Activated CD8-positive, alpha-beta T cell treated with anti-CD3 and anti-CD28 coated beads, Interleukin-2, amount 10 ng/mL, durations not matched to agents 7 days and 5 days (primary cell): ENCODE measurements at places on chromosomes 7 and 10.

- peaks cover 10% of the 10 kb centered on the region for H3K4me1 ChIP-seq
- peaks cover 3% of the 10 kb centered on the region for H3K27me3 ChIP-seq
- no peak overlapping the region for H3K4me3 ChIP-seq
- H3K36me3 ChIP-seq = peaks cover 4% of the 10 kb centered on the region
Measured at GRCh38 chr10:119602241-119603095, 5.7 kb upstream of the TIAL1 start.

- DNase-seq = no peak
- peaks cover 72% of the 10 kb centered on the region for H3K36me3 ChIP-seq
- no peaks in the 10 kb centered on the region for H3K27me3 ChIP-seq
- H3K4me3 ChIP-seq = no peak overlapping the region
Measured at GRCh38 chr7:148835854-148836253, 48.2 kb downstream of the EZH2 start.

DNA sequence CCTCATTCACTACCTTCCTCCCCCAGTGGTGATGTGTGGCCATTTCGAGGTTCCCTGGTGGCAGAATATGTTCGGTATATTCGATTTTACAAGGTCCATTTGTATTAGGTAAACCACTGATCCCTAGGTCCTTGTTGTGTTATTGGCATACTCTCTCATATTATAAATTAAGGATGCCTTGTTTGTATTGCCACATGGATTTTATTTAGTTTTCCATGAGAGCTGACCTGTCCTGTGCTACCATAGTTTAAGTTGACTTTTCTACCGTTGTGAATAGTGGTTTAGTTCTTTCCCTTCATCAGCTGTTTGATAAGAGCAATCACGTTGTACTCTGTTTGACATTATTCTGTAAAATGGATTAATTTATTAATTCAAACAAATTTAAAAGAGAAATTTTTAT is 29.4 kb downstream of the ZNRF2 start:
- peaks cover 16% of the 10 kb centered on the region for H3K4me1 ChIP-seq
- no peak for DNase-seq
- peaks cover 2% of the 10 kb centered on the region for H3K36me3 ChIP-seq
- no peak overlapping the region for H3K4me3 ChIP-seq
- H3K27ac ChIP-seq = no peak overlapping the region
- H3K27me3 ChIP-seq = no peaks in the 10 kb centered on the region

- no peak overlapping the region for H3K27ac ChIP-seq
- H3K4me3 ChIP-seq = no peak overlapping the region
- H3K27me3 ChIP-seq = no peaks in the 10 kb centered on the region
- no peak for DNase-seq
- H3K36me3 ChIP-seq = no peaks in the 10 kb centered on the region
Measured at GRCh38 chr7:84009051-84009450, 185.5 kb downstream of the SEMA3A start.

DNA sequence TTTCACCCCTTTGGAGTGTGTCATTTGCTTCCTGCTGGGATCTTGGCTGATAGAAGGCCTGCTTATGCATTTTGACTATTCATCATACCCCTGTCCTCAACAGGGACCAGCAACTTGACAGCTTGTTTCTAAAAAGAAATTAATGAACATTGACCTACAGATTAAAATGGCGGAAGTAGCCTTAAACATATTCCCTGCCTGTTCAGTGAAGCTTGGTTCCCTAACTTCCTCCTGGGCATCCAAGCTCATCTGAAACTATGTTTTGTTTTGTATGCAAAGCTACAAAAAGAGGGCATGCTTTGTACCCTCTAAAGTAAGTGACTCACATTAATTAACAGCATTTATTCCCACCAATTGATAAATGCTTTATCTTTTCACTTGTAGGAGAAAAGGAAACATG is 26.8 kb upstream of the CDK14 start:
- no peak overlapping the region for H3K4me3 ChIP-seq
- no peak for DNase-seq
- H3K36me3 ChIP-seq = no peaks in the 10 kb centered on the region

- H3K4me1 ChIP-seq = no peaks in the 10 kb centered on the region
- DNase-seq = no peak
- peaks cover 5% of the 10 kb centered on the region for H3K27me3 ChIP-seq
Measured at GRCh38 chr7:107838024-107838601, 35.1 kb upstream of the SLC26A3 start.

- no peak for DNase-seq
- no peaks in the 10 kb centered on the region for H3K27me3 ChIP-seq
Measured at GRCh38 chr7:13217768-13218167, 530.3 kb downstream of the ARL4A start.

GRCh38 chr10:7511612-7512011 is 100.8 kb upstream of the SFMBT2 start:
- H3K36me3 ChIP-seq = peaks cover 49% of the 10 kb centered on the region
- no peak for DNase-seq
- H3K4me1 ChIP-seq = peaks cover 83% of the 10 kb centered on the region
- no peak overlapping the region for H3K4me3 ChIP-seq
- no peaks in the 10 kb centered on the region for H3K27me3 ChIP-seq

DNA sequence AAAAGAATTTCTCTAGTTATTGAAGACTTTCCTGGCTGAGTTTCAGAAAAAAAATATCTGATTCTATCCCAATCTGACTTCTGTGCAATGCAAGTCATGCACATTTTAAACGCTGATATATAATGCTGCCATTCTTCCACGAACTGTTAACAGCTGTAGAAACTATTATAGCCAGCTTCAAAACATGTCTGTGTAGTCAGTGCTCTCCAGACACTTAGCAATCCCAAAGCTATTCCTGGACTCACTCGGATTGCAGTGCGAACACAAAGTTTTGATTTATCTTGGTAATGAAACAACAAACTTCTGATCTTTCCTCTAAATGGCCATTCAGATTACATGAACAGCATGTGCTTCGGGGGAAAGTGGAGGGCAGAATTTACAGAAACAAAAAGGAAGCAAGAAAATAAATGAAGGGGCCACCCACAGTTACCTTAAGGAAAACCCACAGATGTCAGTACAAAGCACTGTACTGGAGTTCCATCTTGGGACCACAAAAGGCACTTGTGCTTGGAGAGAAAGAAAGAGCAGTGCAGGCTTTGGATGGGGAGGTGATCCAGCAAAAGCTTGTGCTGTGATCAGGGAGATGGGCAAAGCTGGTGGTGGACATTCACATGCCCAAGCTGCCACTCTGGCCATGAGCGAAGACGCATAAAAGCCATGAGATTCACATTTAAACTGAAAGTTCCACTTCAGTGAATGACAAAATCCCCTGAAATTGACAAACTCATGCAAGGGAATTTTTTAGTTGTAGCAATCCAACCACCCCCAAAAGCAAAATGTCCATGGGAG is 32.1 kb upstream of the ADO start:
- H3K36me3 ChIP-seq = no peaks in the 10 kb centered on the region
- H3K27me3 ChIP-seq = peaks cover 12% of the 10 kb centered on the region
- no peak overlapping the region for H3K27ac ChIP-seq
- H3K4me1 ChIP-seq = peaks cover 15% of the 10 kb centered on the region
- H3K4me3 ChIP-seq = no peak overlapping the region
- no peak for DNase-seq

DNA sequence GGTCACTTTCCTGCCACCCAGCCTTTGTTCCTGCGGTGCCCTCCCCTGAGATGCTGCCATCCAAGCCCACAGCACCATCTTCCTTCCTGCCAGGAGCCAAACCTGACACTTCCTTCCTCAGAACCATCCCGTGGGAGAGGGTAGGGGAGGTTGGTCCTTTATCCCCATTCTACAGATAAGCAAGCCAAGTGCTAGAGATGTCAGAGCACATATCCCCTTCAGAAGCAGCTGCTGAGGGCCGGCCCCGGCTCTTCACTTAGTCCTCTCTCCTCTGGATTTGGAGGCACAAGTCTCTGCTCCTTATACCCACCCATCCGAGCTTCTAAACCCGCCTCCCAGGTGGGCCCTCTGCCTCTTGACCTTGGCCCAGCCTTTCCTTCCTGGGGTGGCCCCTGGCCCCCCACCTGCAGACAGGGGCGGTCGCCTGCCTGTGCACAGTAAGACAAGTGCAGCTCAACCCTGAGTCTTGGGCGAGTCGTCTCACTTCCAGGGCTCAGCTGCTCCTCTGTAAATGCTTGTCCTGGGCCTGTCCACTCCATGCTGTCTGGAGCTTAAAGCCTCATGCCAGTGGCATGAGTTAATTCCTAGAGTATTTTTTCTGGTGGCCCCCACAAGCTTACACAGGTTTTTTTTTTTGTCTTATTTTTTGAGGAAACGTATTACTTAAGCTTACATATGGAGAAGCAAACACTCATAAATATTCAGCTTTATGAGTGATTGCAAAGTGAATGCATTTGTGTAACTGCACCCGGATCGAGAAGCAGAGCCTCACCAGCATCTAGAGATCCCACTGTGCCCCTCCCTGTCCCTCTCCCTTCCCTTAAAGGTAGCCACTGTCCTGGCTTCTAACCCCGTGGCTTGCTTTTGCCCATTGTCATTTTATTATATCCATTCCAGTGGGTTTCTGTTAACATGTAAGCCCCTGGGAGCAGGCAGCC is 125.1 kb downstream of the CDH23 start:
- DNase-seq = no peak
- peaks cover 8% of the 10 kb centered on the region for H3K27me3 ChIP-seq
- no peak overlapping the region for H3K4me3 ChIP-seq
- no peak overlapping the region for H3K27ac ChIP-seq
- H3K4me1 ChIP-seq = no peaks in the 10 kb centered on the region

GRCh38 chr10:123571978-123572377 is 94.2 kb upstream of the GPR26 start:
- H3K4me1 ChIP-seq = no peaks in the 10 kb centered on the region
- no peaks in the 10 kb centered on the region for H3K27me3 ChIP-seq
- no peak for DNase-seq
- H3K27ac ChIP-seq = no peak overlapping the region
- no peaks in the 10 kb centered on the region for H3K36me3 ChIP-seq
- no peak overlapping the region for H3K4me3 ChIP-seq

DNA sequence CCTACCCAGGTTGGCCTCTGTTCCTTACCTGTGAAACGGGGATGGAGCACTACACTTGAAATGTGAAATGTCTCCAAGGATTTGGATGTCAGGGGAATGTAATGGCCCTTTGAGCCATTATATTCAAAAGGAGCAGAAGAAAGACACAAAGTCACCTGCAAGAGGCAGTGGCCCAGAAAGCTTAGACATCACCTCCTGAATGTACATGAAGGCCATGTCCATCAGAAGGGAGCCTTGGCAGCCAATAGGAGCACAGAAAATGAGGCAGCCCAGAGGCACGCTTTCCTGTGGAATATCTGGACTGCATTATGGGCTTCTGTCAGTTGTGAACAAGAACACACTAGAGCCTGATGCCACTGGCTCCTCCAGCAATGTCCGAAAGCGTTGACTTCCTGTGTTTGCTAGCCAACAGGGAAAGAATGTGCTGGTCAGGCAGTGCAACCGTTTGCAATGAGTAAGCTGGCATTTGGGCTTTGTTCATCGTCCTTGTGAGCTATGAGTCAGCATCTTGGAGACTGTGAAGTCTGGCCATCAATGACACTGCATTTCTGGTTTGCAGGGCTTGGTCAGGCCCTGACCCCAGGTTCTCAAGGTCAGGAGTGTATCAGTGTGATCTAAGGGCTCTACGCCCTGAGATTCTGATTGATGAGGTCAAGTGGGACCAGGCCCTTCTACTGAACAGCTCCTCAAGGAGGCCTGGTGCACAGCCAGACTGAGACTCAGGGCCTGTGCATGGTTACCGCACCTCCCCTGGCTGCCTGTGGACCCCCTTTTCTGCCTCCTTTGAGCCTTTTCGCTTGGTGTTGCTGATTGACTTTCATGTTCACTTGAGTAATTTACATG is 222.4 kb downstream of the RPS24 start:
- H3K27me3 ChIP-seq = peaks cover 22% of the 10 kb centered on the region
- no peak overlapping the region for H3K27ac ChIP-seq
- H3K4me3 ChIP-seq = no peak overlapping the region
- peaks cover 4% of the 10 kb centered on the region for H3K4me1 ChIP-seq

DNA sequence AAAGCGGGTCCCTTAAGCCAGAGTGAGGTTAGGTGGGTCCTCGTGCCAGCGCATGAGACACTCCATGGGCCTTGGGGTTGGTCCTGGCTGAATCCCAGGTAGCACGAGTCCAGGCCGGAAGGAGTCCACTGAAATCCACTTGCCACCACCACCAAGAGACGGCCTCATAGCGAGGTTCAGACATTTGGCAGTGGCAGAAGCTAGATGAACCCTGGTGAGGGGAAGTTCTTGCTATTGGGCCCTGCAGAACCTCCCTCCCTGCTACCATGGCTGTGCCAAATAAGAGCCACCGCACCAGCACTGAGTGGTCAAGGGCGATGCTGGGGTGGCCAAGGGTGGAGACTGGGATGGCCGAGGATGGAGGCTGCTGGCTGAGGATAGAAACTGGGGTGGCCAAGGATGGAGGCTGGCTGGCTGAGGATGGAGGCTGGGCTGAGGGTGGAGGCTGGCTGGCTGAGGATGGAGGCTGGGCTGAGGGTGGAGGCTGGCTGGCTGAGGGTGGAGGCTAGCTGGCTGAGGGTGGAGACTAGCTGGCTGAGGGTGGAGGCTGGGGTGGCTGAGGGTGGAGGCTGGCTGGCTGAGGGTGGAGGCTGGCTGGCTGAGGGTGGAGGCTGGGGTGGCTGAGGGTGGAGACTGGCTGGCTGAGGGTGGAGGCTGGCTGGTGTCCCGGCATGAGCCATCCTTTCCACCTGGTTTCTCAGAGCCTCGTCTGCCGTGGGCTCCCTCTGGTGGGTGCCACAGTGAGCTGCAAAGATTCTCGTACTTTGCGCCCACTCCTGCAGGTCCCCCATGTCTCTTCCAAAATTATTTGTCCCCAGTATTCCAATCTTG is 88.2 kb downstream of the ELFN1 start:
- no peak overlapping the region for H3K27ac ChIP-seq
- H3K4me1 ChIP-seq = peaks cover 9% of the 10 kb centered on the region
- H3K4me3 ChIP-seq = no peak overlapping the region
- peak; percentile 42 for DNase-seq
- H3K36me3 ChIP-seq = no peaks in the 10 kb centered on the region

DNA sequence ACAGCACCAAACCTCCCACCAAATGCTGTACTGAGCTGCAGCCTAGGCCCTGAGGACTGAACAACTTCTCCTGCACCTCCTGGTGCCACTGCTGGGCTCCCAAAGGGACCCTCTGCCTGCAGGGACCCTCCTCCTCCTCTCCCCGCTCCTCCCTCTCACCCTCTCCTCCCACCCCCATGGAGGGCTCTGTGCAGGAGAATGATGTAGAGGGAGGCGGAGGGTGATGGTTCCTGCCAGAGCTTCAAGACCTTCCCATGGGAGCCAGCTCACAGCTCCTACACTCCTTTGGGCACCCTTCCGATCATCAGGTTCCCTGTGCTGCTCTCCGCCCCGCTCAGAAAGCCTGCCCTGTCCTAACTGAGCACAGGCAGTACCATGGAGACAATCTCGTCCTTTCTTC is 97.7 kb downstream of the PRKAG2 start:
- no peak overlapping the region for H3K27ac ChIP-seq
- H3K27me3 ChIP-seq = no peaks in the 10 kb centered on the region
- H3K4me3 ChIP-seq = no peak overlapping the region
- no peak for DNase-seq
- H3K4me1 ChIP-seq = peaks cover 10% of the 10 kb centered on the region

DNA sequence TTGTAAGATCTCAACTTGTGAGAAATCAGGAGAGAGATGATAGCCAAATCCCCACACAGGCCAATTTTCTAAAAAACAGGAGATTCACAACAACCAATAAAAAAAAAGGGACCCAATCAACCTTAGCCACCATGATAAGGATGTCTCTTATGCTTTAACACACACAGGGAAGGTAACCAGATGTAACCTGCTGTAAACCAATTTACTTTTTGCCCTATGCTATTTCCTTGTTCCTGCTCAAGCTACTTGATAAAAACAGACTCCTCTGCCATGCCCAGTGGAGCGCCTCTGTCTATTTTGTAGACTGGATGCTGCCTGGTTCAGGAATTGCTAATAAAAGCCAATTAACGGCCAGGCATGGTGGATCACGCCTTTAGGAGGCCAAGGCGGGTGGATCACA is 123.5 kb upstream of the NPVF start:
- H3K36me3 ChIP-seq = no peaks in the 10 kb centered on the region
- no peaks in the 10 kb centered on the region for H3K4me1 ChIP-seq
- DNase-seq = no peak
- H3K27ac ChIP-seq = no peak overlapping the region
- no peak overlapping the region for H3K4me3 ChIP-seq
- H3K27me3 ChIP-seq = peaks cover 13% of the 10 kb centered on the region
